ENCODE measurements at places on chromosomes 16 and 17.

- DNase-seq, result no peak
Observed at GRCh38 chr16:67346341-67346740, 19.7 kb downstream of the LRRC36 start.

- no peak for DNase-seq
Observed at GRCh38 chr16:75392906-75393305, 40.4 kb downstream of the CFDP1 start.

DNA sequence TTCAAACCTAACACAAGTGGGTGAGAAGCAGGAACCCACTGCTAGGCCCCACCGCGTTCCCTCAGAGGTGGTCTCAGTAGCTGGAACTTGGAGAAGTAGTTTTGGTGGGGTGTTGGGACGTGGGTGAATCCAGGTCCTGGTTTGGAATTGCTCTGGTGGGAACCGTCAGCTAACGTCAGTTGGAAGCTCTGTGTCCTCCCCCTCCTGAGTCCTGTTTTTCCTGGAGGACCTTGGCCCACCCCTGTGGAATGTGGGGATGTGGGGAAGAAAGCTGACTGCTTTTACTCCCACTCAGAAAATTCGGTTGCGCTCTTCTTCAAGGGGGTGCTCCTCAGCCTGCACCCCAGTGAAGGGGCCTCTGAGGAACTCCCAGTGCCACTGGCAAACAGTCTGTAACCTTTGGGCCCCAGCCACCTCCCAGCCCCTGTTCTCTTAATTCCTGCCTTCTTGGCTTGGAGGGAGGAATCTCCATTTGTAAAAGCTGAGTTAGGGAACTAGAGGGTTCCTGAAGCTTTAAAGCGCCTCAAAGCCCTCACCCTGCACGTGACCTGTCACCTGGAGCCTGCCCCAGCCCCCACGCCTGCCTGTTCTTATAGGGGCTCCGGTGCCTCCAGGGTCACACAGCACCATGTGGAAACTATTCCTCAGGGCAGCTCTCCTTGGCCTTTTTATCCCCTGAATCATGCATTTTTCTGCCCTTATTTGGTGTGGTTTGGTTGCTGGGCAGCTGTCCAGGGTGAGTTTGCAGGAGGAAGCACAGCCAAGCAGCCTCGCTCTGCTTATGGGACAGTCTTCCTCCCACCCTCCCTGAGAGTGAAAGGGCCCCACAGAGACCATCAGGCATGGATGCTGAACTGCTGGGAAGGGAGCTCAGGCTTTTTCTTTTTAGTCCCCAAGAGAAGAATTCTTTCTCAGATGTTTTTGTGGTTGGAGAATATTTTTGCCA lies 16.2 kb upstream of the NAGLU start:
- no peak for DNase-seq

GRCh38 chr17:77581480-77581879 lies 377.0 kb upstream of the TNRC6C start:
- DNase-seq, result no peak

GRCh38 chr17:64190472-64190871 lies 60.5 kb upstream of the ERN1 start:
- no peak for DNase-seq

GRCh38 chr17:38861399-38861843 lies 7.9 kb upstream of the RPL23 start:
- DNase-seq, result no peak

- DNase-seq, result no peak
Observed at GRCh38 chr16:68298907-68299561, 11.7 kb downstream of the SLC7A6OS start.

- no peak for DNase-seq
Observed at GRCh38 chr17:31311526-31311925, 2.3 kb downstream of the EVI2B start.

DNA sequence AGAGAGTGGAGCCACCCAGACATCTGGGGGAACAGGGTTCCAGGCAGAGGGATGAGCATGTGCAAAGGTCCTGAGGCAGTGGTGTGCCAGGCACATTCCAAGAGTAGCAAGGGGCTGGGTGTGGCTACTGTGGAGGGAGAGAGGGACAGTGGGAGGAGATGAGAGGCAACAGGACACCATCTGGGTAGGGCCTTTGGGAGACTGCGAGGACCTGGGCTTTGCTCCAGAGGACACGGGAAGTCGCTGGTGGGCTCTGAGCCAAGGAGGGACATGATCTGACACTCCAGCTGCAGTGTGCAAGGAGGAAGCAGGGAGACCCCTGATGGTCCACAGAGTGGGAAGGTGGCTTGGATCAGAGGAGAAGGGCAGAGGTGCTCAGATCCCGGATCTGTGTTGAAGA lies 56.7 kb upstream of the MED9 start:
- no peak for DNase-seq

DNA sequence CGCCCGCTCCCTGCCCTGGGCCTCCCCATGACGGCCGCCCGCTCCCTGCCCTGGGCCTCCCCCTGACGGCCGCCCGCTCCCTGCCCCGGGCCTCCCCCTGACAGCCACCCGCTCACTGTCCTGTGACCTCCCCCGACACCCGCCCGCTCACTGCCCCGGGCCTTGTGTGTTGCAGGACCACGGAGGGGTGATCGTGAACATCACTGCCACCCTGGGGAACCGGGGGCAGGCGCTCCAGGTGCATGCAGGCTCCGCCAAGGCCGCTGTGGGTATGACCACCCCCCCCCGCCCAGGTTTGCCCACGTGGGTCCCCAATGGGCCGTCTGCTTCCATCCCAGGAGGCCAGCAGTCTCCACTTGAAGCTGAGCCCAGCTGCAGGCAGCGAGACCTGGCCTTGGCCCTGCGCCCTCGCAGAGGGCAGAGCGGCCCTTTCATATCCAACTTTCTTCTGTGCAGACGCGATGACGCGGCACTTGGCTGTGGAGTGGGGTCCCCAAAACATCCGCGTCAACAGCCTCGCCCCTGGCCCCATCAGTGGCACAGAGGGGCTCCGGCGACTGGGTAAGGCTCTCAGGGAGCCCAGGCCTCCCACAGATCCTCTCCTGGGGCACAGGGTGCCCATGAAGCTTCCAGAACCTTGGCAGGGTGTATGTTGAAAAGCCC lies 9.0 kb downstream of the DECR2 start:
- no peak for DNase-seq

DNA sequence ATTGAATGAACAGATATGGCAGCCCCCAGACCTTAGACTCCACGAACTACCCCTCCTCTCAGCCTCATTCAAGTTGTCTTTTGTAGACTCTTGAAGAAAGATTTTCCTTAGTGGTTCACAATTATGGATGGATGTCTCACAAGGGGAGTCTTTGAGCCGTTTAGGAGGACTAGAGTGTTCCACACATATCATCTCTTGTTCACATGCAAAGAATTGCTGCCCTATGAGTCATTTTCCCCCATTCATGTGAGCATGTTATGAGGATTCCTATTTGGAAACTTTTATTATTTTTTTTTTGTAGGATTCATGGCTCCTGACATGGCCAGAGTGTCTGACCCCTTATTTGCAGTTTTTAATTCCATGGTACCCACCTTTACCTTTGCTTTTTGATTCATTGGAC lies 237.1 kb downstream of the SHISA9 start:
- DNase-seq, result no peak

- DNase-seq, result no peak
Observed at GRCh38 chr16:48592839-48593429, 17.0 kb downstream of the N4BP1 start.

- peak; percentile 20 for DNase-seq
Observed at GRCh38 chr17:5468075-5468473, 708 bp downstream of the DHX33 start.

DNA sequence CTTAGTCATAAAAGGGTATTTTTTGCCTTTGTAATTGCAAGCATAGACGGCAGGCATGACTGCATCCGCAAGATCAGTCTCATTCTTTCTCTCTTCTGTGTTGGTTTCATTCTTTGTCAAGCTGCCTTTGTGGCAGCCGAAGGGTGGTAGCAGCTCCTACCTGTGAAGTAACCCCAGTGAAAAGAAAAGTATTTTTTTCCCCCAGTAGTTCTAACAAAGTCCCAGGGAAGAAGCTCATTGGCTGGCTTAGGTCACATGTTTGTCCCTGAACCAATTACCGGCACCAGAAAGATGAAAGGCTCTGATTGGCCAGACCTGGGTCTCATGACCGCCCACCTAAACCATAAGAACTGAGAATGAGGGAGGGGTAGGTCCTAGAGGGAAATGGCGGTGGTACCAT lies 110.7 kb downstream of the RAP1GAP2 start:
- DNase-seq, result peak; percentile 31

DNA sequence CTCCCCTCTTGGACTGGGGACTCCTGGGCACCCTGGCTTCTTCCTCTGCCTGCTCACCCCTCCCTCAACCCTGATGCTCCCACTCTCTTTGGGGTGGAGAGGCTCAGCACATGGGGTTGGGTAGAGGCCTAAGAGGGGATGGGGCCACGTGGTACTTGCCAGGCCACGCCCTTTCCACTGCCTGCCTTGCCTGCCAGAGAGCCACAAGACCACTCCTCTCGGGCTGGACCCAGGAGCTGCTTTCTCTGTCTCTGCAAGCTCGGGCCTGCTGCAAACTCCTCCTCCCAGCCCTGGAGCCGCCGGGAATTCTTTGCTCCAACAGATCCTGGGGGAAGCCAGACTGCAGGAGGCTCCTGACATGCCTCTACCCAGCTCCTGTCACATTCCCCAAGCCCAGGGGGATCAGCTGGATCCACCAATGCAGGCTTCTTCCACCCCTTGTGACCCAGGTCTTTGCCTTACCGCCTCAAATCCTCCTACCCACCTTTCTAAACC lies 11.8 kb downstream of the DLX4 start:
- DNase-seq, result no peak

DNA sequence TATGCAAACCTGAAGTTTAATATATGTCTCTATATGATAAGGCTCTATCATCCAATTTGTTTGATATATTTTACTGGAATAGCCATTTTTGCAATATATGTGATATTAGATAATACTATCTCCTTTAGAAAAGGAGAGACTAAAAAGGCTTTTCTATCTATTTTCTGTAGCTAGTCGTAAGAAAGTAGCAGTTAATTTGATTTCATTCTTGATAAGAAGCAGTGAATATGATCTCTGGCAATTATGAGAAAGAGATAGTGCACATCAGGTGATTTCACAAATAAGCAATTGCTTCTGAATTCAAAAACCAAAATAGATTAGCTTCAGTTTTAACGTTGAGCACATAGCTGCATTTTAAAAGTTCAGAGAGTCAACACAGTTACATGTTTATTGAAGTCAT lies 1318.4 kb downstream of the CDH8 start:
- DNase-seq, result no peak

DNA sequence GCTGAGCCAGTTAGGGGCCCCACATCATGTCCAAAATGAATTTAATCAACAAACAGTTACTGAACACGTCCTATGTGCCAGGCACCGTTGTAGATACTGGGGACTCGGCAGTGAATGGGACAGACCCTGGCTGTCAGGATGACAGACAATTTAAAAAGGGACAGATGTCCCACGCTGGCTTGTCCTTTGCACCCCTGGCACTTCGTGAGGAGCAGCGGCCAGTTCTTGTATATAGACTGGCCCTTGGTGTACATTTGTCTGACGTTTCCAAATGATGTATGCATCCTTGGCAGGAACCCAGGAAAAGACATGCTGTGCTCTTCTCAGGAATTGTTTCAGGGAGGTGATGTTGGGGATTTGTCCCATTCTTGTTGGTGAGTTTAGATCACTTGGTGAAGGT lies 21.1 kb downstream of the IL4R start:
- no peak for DNase-seq

- DNase-seq, result no peak
Observed at GRCh38 chr16:53646506-53646905, 57.2 kb downstream of the RPGRIP1L start.

DNA sequence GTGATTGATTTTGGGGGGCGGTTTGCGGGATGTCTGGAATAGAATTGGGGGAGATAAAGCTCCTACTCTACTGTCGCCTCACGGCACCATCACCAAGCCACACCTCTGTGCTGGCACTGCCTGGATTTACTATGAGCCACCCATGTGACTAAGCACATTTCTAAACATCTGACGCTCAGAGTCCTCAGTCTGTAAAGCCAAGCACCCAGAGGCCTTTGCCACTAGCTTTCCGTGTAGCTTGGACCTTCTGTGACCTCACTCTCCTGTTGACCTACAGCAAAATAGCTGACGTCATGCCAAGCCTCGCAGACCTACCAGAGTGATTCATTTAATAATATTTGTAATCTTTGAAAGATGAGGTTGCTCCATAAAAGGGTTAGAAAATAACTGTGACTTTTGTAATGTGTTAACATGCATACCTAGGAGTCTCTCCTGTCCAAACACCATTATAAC lies 38.5 kb upstream of the MYOCD start:
- DNase-seq, result no peak

DNA sequence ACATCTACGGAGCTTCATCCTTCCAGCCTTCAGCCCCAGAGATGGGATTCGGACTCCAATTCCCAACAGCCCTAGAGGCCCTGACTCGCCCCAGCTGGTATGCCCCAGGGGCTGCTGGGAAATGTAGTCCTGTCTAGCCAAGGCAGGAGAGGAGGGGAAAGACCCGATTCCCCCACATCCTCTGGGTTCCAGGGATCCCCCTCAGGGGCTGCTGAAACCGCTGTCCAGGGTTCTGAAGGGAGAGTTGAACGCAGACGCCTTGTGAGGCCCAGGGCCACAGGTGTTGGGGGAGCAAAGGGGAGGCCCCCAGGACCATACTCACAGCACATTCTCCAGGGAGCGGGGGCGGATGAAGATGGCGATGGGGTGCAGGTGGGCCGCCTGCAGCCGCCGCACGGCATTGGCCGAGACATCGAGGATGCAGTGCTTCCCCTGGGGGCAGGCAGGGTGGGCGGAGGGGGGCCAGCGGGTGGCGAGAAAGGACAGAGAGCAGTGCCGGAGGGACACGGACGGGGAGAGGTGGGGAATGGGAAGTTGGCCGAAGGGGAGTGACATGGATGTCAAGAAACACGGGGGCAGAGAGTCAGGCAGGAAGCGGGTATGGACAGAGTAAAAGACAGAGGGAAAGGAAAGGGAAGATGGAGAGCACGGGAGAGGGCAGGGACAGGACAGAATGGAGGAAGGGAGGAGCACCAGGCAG lies 12.6 kb upstream of the ASGR1 start:
- no peak for DNase-seq

DNA sequence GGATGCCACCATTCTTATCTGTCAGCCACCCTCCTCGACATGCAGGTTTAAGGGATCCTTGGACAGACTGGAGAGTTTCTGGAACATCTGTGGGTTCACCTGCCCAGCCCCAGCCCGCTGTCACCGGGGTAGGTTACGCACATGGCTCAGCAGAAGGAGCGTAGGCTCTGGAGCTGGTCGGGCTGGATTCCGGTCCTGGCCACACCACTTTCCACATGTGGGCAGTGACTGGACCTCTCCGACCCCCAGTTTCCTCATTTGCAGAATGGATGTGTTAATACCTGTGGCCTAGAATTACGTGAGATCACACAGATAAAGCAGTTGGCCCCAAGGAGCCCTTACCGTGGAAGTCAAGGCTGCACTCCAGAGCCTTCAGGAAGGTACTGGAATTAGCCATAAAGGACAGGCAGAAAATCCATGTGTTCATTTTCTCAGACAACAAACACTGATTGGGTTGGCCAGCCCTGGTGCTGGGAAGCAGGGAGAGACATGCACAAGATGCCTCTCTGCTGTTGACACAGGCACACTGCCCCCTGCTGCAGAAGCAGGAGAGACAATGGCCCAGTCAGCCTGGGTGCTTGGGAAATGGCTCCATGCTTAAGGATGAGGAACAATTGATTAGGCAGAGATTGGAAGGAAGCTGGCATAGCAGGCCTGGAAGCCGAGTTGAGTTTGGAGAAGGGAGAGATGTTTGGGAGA lies 58.8 kb downstream of the SF3B3 start:
- DNase-seq, result no peak
